ENCODE measurements at places on chromosomes 2 and 18.

DNA sequence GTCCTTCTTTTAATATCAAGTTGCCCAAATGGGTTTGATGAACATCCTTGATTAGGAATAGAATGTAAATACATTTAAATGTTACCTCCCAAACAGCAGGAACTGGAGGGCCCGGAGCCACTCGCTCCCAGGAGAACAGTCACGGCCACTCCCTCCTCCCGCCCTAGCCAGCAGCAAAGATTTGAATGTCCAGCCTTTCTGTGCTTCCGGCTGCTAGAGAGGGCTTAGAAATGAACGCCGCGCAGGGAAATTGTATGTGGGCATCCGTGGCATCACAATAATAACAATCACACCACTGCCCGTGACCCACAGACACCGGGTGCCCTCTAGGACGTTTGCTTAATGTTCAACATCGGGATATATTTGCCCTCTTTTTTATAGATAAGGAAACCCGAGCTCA, 164.9 kb upstream of the SALL3 start:
- no peak for DNase-seq

DNA sequence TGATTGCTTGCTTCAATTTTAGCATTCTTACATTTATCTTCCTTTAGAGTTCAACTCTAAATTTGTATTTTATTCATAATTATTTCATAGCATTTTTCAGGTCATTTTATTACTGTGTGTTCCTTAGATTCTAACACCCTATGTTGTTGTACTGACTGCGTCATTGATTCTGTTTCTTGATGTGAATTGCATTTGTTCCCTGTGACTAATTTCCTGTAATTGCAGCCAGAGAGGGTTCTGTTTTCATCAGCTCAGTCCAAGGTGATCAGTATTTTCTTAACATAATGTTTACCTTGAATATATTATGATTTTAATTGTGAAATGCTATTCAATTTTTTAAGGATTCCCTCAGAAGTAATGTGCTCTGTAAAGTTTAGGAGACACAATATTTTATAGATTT, 970.2 kb upstream of the PIK3C3 start:
- DNase-seq, result no peak

DNA sequence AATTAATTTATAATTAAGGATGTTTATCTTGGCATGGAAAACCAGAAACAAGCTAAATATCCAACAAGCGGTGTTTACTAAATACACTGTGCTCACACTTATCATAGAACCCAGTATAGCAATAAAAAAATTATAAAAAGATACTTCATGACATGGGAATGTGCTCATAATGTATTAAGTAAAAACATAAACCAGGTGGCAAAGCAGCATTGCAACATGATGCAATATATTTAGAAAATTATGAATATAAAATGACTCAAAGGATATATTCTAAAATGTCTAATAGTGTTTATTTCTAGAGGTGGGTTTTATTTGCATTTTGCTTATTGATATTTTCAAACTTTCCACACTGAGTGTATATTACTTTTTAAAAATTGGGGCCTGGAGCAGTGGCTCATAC, 84.4 kb upstream of the ATL2 start:
- DNase-seq, result no peak

DNA sequence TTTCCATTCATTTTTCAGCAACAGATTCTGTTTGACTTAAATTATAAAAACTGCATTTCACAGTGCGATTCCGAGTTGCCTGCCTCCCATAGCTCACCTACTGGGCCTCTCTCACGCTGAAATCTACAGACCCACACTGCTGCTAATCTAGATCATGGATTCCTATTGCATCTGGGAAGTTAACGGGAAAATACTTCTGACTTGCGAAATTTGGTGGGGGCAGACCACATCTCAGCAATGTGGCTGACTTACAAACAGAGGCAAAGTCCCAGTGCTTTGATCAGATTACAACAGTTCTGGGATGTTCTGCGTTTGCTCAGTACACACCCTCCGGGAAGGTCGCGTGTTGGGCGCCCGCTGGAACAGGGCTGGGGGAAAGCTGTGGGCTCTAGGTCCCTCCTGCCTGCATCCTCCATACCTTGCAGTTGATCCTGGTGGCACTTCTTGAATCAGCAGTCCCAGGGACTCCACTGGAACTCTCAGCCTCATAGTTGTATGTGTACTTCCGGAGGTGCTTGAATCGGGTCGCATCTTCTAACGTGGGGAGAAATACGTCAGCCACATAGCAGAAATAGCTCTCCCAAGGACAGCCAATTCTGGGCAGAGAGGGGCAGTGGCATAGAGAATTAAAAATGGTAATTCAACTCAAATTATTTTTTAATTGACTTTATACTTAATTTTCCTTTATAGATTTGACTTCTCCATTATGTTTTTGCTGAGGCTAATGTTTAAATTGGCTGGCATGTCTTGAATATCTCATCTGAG, 1.7 kb downstream of the APOB start:
- DNase-seq, result no peak

DNA sequence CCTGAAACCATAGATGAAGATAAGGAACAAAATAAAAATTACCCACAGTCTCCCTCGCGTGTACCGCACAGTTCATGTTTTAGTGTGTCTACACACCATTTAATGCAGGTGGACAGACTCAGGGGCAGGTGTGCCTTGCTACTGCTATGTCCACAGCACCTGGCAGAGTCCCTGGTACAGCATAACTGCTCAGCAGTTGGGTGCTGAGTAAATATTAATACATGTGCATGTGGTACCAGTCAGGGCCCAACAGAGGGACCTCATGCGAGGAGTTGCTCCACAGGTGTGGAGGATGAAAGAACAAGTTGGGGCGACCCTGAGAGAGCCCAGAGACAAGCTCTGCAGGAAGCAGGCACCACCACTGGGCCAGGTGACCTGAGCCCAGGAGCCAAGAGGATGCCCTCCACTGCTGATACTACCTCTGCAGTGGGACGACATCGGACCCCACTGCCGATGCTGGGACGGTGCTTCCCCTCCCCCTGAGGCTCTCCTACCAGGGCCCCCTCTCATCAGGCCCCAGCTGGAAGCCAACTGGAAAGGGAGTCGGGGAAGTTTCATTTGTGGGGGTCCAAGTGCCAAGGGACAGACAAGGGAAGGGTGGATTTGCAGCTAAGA, 100.8 kb downstream of the NEDD4L start:
- DNase-seq, result no peak

Data from AG04450 (cell line).